ENCODE measurements at places on chromosomes 6 and 20. TPM values are rescaled to one million over a fixed set of nuclear protein-coding genes. Genes with fewer than 3 reads are reported as not detected.

- H3K4me1 ChIP-seq: no peaks in the 10 kb centered on the region
- H3K36me3 ChIP-seq: no peaks in the 10 kb centered on the region
- H3K4me3 ChIP-seq: no peak overlapping the region
- H3K27ac ChIP-seq: no peak overlapping the region
- H3K27me3 ChIP-seq: no peaks in the 10 kb centered on the region
Observed at GRCh38 chr20:9565910-9566550, 51.6 kb downstream of the LAMP5 start.

- no peaks in the 10 kb centered on the region for H3K27me3 ChIP-seq
- H3K4me1 ChIP-seq: peaks cover 13% of the 10 kb centered on the region
- peak overlapping the region; percentile 56 for H3K4me3 ChIP-seq
- no peaks in the 10 kb centered on the region for H3K36me3 ChIP-seq
Observed at GRCh38 chr6:16762268-16762549, 949 bp upstream of the ATXN1 start.

Gene ADGRF1
- not detected for polyA plus RNA-seq

GRCh38 chr6:69880601-69881000, 14.2 kb downstream of the COL19A1 start:
- peaks cover 72% of the 10 kb centered on the region for H3K4me1 ChIP-seq
- H3K36me3 ChIP-seq: no peaks in the 10 kb centered on the region
- peak; percentile 70 for DNase-seq
- peak overlapping the region; percentile 100 for H3K27ac ChIP-seq

Measured in B cell (primary cell).